ELF-1 (cell line): ENCODE measurements at places on chromosomes 16 and 17.

DNA sequence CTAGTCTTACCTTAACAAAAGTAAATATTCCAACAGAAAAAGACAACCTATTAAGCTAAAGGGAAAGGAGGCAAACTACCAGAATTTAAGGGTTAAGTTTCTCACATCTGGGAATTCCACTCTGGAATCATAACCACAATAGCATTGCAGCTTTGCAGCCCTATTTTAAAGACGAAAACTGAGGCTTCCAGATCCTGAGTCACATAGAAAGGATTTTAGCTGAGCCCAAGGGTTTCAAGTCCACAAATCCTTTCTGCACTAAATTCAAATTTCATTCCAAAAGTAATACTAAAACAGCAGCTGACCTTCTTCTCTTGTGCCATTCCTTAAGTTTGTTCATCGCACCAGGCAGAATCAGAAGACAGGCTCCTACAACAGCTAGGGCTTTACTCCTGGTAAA, 17.8 kb downstream of the XYLT1 start:
- DNase-seq = no peak

- no peak for DNase-seq
Measured at GRCh38 chr16:72788269-72788809, 259.6 kb downstream of the ZFHX3 start.

GRCh38 chr16:50640391-50640790, 40.7 kb downstream of the SNX20 start:
- no peak for DNase-seq

- peak; percentile 88 for DNase-seq
Measured at GRCh38 chr16:1331712-1332617, 1.5 kb upstream of the BAIAP3 start.

GRCh38 chr16:86090461-86091170, 191.7 kb downstream of the IRF8 start:
- no peak for DNase-seq

DNA sequence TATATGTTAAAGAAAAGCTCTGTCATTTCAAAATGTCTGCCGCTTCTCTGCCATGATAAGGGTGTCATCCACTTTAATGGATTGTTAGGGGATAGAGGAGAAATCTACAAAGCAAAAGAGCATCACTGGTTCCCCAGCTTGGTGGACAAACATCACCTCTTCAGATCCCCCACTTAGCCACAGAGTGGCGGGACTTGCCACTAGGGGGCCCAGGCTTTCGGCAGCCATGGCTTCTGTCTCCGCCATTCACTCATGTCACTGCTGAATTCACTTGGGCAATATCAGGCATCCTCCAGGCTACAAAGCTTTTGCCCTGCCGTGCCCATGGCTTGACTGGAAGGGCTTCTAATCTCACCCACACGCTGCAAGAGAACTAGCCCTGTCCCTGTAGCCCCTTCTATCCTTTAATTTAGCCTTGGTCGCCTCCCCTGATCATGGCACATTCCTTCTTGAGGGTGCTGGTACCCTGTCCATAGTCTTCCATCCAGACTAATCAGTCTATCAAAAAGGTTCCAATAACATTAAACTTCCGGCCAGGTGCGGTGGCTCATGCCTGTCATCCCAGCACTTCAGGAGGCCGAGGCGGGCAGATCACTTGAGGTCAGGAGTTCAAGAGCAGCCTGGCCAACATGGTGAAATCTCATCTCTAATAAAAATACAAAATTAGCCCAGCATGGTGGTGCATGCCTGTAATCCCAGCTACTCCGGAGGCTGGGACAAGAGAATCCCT, 34.7 kb downstream of the SBK1 start:
- DNase-seq = peak; percentile 65

GRCh38 chr17:8189041-8189710, 804 bp downstream of the BORCS6 start:
- DNase-seq = peak; percentile 35

DNA sequence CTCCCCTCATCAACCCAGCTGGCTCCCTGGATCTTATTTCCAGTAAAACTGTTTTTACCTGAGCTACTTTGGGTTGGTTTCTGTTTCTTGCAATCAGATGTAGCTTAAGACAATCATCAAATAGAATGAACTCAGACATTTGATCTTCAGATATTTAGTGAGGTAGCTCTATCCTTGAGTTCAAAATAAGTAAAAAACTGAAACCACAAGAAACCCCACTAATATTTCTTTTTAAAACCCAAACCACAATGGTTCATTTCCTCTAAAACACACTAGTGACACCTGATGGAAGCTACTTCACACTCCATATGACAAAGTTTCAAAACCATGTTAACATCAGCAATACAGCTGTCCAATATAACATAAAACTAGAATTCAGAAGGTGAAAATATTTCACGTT, 37.8 kb downstream of the CACNG1 start:
- DNase-seq = no peak

- DNase-seq = no peak
Measured at GRCh38 chr16:64133366-64133765, 988.5 kb downstream of the CDH11 start.

GRCh38 chr16:17504050-17504449, 33.3 kb upstream of the XYLT1 start:
- no peak for DNase-seq

DNA sequence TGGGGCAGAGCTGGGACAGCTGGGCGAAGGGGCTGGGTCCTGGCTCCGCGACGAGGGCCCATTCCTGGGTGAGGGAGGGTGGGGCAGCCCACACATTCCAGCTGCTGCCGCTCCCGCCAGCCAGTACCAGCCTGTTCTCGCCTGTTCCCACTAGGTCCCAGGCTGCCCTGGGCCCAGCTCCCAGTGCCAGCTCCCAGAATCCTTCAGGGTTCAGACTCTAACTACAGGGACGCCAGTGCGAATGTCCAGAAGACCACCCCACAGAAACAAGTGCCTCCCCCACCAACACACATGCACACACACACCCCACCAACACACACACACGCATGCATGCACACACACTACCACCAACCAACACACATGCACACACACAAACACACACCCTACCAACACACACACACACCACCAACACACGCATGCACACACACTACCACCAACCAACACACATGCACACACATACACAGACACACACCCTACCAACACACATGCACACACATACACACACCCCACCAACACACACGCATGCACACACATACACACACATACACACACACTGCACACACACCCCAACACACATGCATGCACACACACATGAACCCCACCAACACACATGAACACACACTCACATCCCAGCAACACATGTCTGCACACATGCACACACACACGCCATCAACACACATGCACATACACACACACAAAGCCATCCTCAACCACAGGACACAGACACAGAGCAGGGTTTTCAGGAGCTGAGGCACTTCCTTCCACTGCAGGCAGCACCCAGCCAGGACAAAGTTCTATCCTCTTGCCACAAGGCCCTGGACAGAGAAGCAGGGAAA, 27.5 kb upstream of the KRT17 start:
- DNase-seq = no peak
